ENCODE measurements at places on chromosomes 4 and X. TPM values are rescaled to one million over a fixed set of nuclear protein-coding genes. Genes with fewer than 3 reads are reported as not detected.

GAGE13 gene
- total RNA-seq, result not detected

ANKRD17 gene
- total RNA-seq, result 49.4 TPM

SRD5A3 gene
- 7.8 TPM for total RNA-seq

RIPPLY1 gene
- total RNA-seq, result not detected

ITIH6 gene
- not detected for total RNA-seq

DMRTC1 gene
- total RNA-seq, result not detected

HERC5 gene
- 2.2 TPM for total RNA-seq

FGF13 gene
- total RNA-seq, result 21.0 TPM

SLC10A4 gene
- total RNA-seq, result 0.09 TPM
